ENCODE measurements at places on chromosomes 6 and 20.

DNA sequence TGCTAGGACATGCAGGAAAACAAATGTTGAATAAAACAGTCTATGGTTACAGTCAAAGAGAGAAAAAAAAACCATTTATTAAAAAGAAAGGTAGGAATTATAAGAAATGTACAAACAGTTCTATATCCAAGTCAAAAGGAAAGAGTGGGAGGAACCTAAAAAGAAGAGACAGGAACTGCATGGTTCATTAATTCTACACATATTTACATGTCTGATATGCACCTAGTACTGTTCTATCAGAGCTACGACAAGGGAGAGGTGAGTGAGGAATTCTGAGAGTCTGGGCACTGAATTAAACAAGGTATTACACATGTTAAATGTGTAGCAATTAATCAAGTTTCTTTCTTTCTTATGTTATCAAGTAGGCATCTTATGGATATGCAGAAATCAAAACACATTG lies 41.9 kb downstream of the SYCP2 start:
- DNase-seq, result no peak

DNA sequence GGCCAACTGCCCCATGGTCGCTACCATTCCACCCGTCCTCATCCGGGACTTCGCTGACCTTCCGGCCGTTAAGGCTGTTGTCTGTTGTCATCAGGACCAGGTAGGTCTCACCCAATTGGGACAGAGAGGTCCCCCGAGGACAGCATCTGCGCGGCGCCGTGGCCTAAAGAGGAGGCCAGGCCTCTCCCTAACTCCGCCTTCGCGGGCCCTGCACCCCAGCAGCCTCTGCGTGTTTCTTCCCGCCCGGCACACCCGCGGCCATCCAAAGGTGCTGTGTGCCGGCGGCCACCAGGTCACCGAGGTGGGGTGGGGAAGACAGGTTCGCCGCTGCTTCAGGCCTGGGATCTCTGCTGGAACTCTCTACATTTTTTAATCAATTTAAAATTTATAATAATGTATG lies 9.0 kb downstream of the OR2W1 start:
- DNase-seq, result no peak

DNA sequence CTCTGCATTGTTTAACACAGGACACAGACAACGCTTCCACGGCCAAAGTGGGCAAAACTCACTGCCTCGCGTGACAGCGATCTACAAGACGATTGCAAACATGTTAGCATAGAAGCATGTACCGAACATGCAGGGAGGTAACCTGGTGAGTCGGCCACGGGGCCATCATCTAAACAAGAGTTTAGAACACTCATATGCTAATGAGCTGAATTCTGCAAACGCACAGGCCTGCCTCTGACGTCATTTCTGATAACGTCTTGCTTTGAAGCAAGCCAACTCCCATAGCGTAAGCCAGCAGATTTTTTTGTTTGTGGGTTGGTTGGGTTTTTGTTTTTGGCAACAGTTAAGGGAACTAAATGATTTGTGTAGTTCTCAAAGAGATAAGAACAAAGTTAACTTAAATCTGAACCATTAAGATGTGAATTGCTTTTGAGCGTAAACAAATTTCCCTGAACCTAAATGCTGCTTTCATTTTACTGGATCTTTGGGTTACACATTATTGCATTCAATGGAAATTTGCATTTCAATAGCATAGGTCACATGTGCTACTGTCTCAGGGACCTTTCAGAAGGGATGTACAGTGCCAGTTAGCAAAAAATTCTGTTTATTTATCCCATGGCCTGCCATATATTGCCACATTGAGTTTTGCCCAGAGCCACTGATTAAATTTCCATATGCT lies 184.5 kb upstream of the PDE10A start:
- peak; percentile 40 for DNase-seq

DNA sequence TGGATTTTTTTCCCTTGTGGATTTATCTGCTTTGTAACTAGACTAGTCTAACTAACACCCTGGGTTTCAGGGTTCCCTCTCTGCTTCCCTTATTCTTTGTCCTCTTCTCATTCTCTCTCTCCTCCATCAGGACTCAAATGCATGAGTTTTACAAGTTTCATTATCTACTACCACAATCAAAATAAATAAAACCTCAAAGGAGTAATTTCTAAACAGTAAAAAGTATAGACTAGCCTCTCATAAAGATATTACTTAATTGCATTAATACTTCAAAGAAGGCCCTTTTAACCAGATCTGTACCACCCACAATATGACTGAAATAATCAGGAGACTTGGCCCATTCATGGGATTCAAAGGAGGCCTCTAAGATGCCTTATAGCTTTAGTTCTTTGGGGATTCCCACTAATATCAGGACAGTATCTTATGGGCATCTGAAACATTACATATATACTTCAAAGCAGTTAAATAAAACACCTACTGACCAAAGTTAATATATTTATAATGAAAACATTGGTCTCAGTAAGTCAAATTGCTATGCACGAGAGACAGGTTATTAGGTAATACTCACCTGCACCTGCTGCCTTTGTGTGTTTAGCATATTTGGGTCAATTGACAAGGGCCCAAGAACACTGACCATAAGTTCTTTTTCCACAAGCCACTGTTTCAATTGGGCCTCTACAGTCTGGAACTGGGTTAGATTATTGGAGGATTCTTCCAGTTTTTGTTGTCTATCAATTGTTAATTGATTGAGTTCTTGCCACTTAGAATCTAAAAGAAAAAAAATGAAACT lies 85.7 kb downstream of the DST start:
- DNase-seq, result no peak

DNA sequence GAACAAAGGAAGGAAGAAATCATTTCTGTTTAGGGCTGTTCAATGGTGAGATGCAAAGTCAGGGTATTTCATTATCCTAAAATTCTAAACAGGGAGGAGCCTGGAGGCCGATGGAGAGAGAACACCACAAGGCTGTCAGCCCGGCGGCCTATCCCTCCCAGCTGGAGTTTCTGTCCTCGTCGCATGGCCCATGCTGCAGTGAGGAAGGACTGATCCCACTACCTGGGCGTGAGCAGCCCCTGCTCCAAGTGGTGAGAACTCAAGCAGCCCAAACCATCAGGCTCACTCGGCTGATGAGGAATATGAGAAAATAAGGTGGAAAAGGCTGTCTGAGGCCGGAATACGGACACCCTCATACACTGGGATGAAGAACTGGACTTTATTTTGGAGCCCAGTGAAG lies 30.8 kb downstream of the DIDO1 start:
- no peak for DNase-seq

DNA sequence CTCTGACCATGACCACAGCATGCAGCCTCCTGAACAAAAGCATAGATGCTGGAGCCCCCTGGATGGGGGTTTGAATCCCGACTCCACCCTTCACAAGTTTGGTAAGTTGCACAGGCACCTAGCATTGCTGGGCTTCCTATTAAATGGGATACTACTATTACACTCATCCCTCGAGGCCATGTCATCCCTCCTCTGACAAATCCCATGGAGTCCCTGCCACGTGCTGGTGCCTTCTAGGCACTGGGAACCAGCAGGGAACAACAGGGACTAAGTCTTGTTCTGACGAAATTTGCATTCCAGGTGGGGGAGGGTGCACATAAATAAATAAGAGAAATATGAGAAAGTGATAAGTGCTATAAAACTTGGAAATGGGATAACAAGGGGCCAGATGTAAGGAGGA lies 15.3 kb upstream of the SIRPA start:
- no peak for DNase-seq

GRCh38 chr6:44133003-44133931 lies 5.9 kb downstream of the TMEM63B start:
- DNase-seq, result no peak

DNA sequence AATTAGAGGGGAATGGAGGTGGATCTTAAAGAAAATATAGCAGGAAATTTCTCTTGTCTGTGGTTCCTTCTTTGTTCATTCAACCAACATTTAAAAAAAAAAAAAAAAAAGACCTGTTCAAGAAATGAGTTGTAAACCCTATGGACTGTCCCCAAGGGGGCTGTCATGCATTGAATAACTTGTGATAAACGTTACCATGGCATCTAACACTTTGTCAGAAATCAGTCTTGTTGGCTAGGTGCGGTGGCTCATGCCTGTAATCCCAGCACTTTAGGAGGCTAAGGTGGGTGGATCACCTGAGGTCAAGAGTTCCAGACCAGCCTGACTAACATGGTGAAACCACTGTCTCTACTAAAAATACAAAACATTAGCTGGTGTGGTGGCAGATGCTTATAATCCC lies 381.7 kb downstream of the BCKDHB start:
- DNase-seq, result no peak

DNA sequence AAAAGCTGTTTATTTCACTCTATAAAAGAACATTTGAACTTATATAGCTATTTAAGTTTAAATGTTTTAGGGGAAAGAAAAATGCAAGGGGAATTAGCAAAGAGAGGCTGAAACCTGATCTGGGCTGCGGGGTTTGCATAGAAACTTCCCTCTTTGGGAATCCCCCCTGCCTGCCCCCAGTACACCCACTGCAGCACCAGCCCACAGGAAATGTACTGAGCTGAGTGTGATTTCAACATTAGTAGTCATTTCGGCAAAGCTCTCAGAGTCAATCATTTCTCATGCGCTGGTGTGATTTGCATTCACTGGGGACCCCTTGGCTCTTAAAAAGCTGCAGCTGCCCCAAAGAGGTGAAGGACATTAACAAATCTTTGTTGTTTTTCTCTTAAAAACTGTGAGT lies 859.4 kb downstream of the MAFB start:
- DNase-seq, result no peak

DNA sequence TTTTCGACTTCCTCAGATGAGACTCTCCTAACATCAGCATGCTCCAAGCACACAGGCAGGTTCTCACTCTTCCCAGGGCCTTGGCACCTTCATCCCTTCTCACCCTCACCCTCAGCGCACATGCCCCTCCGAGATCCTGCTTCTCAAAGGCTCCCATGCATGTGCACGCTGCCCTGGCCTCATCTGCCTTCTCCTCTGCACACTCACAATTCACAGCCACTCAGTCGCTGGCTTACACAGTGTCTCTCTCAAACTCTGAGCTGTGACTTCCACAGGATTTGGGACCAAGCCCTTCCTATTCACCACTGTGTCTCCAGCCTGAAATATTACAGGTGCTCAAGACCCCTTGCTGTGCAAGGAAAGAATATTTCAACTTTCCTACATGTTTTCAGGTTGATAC lies 30.3 kb downstream of the WDR27 start:
- no peak for DNase-seq

- no peak for DNase-seq
Measured at GRCh38 chr6:124722141-124722878, 239.9 kb upstream of the RNF217 start.
